Stimulated activated CD4-positive, alpha-beta T cell treated with anti-CD3 and anti-CD28 coated beads, Interleukin-4, amount 100 ng/mL, for 1 hour (primary cell): ENCODE measurements at places on chromosomes 12 and 14.

GRCh38 chr14:22594156-22594716, 3.9 kb upstream of the ABHD4 start:
- no peak for DNase-seq

GRCh38 chr14:90782892-90783291, 33.3 kb downstream of the TTC7B start:
- DNase-seq = no peak

DNA sequence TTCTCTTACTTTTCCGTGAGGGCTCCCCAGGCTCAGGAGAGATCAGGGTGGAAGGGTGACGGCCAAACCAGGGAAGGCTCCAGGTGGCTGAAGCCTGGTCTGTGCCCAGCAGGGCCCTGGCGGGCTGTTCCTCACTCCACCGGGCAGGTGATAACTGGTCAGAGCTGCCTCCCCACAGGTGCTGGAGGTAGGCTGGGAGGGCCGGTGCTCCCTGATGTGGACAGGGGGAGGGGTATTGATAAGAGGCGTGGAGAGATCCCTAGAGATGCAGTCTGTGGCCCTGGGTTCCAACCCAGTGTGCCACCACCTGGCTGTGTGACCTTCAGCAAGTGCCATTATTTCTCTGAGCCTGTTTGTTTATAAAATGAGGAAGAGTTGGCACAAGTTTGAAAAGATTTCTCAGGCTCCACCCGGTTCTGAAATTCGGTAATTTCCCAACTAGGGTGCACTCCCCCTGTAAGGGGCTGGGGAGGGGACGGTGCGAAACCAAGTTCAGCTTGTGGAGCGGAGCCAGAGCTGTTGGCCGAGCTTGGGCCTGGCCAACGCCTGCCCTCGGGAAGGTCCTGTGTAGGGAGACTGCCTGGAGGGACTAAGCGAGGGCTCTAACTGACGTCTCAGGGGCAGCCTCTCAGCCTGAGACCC, 1.0 kb upstream of the NR4A1 start:
- no peak for DNase-seq

GRCh38 chr14:60648249-60648933, 886 bp downstream of the SIX1 start:
- no peak for DNase-seq

DNA sequence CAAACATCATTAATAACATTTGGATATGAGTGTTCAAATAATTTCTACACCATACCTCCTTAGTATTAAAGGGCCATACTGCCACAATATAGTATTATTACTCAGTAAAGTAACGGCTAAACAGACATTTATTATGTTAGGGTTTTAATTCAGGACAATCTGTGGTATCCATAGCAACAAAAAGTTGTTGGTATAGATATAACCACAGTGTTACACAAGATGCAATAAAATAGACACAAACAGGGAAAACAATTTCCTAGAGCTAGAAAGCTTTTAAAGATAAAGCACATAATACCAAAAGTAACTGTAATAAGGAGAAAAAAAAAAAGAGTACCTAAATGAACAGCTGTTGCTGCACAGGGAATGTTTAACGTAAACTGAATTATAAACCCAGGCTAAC, 16.1 kb downstream of the CNIH1 start:
- DNase-seq = no peak

- no peak for DNase-seq
These were observed 173.1 kb upstream of the RTL1 start for GRCh38 chr14:101076451-101077198.

DNA sequence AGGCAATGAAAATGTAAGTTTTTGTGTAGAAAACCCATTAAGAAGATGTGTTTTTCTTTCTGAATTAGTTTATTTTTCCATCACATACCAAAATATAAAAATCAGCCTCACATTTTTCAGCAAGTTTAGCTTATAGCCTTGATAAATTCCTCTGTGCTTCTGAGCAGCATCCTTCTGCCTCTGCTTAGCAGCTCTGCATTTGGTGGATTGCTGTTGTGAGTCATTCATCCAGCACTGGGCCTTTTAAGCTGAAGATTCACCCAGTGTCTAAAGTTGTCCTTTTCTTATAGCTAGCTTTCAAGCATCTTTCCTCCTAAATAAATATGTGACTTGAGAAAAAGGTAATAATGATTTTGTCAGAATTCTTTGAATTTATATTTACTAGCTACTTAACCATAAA, 206.1 kb downstream of the PCNX1 start:
- no peak for DNase-seq

GRCh38 chr14:90758959-90759358, 57.3 kb downstream of the TTC7B start:
- peak; percentile 21 for DNase-seq
